ENCODE measurements at places on chromosomes 2 and 18.

DNA sequence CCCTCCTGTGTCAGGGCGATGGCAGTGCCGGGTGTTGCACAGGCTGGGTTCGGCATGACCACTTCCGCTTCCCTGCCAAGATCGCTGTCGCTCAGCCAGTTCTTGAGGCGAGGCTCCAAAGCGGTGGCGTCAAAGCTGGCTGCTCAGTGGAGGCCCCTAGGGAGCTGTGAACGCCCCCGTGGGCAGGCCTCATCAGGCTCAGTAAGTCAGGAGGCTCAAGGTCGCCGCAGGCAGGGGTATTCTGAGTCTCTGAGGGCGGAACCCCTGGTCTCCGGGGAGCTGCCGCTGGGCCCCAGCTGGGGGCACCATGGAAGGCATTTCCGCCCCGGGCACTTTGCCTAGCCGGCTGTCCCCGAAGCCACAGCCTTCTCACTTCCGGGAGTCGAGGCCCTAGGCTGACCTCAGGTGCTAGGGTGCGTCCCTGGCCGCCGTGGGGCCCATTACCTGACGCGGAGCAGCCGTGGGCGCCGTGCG lies 210.4 kb downstream of the SOCS6 start:
- no peak for DNase-seq

- DNase-seq, result no peak
Observed at GRCh38 chr2:98898423-98898841, 37.6 kb downstream of the CRACDL start.

DNA sequence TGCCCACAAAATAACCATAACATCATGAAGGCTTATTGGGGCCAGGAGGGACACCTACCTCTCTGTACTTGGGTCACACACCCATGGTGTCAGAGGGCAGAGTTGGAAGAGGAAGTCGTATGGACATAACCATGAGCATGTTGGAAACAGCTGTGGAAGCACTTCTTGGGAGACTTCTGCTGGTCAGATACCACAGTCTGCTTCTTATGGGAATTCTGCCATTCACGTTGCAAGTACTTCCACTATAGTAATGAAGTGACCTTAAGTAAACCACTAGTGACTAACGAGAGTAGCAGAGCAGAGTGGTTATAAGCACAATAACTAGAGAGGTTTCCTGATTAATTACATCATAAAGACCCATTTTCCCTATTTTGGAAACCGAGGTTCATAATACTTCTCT lies 61.1 kb upstream of the TFPI start:
- no peak for DNase-seq

- DNase-seq, result no peak
Observed at GRCh38 chr2:11058129-11058528, 97.1 kb upstream of the SLC66A3 start.

- no peak for DNase-seq
Observed at GRCh38 chr2:85995648-85996529, 107.1 kb upstream of the ST3GAL5 start.

- no peak for DNase-seq
Observed at GRCh38 chr2:214192711-214193110, 218.1 kb upstream of the VWC2L start.

GRCh38 chr18:6592522-6592921 lies 137.0 kb upstream of the ARHGAP28 start:
- DNase-seq, result no peak

DNA sequence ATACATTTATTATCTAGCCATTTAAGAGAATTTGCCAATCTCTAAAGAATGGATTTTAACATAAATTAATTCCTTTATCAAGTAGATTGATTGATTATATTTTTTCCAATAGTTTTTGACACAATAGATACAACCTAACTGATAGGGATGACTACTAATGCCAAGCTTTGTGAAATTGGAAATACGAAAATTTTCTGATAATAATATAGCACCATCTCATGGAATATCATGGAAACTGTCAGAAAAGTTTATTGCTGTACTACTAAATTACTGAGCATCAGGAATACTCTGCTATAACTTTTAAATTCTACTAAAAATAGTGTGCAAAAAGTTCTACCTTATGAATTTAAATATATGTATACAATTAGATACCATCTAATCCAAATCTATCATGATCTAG lies 101.8 kb upstream of the MAP2 start:
- DNase-seq, result no peak

- no peak for DNase-seq
Observed at GRCh38 chr2:96556441-96557330, 20.1 kb downstream of the ARID5A start.

GRCh38 chr18:78448106-78448505 lies 531.5 kb upstream of the SALL3 start:
- DNase-seq, result no peak

- no peak for DNase-seq
Observed at GRCh38 chr2:160697817-160698216, 204.2 kb upstream of the RBMS1 start.

- DNase-seq, result no peak
Observed at GRCh38 chr2:147171941-147172340, 672.9 kb upstream of the ACVR2A start.

GRCh38 chr2:239518286-239519088 lies 117.7 kb upstream of the HDAC4 start:
- DNase-seq, result no peak

DNA sequence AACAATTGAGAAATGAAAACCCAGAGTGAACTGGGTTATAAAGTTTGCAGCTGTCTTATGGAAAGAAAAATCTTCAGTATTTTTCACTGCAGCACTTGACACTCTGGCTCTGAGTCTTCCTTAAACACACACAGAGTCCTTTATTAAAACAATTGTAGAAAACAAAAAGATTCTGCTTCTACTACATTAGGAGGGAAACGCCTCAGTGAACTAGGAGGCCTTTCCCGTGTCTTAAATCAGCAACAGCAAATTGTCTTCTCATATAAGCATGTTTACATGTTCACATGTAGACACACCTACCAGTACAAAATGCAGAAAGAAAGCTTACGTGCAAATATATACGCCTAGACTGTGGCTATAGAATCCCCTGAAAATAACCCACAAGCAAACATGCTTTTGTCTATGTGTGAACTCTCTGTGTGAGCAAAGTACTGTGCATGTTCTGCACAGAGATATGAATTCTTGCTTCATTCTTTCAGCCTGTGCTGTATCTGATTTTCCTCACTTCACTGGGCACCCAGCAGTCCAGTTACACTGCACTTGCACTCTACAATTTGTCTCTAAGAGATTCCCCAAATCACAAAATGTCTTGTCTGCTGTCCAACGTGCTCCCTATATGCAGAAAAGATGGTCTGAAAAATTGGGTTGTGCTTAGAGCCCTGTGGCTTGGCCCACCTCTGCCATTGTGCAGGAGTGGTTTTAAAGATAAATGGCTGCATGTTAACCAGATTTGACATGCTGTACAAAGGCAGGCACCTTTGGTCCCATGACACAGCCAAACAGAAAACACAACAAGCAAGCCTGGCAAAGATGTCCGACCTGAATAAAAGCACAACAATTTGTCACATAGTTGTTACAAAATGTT lies 24.5 kb downstream of the ZEB2 start:
- DNase-seq, result no peak

DNA sequence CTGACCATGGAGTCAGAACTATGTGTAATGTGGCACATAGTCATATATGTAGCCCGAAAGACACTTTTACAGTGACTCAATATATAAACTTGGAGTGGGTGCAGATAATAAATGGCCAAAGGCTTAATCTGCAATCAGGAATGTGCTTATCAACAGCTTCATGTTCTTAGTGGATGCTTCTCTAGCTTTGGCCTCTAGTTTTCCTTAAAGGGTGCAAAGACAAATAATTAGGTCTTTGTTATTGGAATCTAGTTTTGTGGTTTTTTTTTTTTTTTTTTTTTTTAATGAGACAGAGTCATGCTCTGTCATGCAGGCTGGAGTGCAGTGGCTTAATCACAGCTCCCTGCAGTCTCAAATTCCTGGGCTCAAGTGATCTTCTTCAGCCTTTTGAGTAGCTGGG lies 625.6 kb downstream of the EPHA4 start:
- DNase-seq, result no peak

DNA sequence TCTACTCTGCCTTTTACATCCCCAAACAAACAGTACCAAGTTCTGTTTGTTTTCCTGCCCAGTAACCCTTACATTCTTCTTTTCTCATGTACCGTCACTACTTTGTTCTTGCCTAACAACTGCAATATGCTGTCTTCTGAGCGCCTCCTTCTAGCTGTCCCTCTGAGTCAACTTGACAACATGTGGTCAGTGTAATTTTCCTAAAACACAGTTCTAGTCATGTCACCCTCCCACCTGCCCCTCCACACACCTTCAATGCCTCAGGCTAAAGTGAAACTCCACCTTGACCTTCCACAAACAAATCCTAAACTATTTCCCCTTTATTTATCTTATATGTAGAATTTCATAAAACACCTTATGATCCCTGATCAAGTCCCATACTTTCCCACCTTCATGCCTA lies 124.6 kb upstream of the CD302 start:
- DNase-seq, result no peak

DNA sequence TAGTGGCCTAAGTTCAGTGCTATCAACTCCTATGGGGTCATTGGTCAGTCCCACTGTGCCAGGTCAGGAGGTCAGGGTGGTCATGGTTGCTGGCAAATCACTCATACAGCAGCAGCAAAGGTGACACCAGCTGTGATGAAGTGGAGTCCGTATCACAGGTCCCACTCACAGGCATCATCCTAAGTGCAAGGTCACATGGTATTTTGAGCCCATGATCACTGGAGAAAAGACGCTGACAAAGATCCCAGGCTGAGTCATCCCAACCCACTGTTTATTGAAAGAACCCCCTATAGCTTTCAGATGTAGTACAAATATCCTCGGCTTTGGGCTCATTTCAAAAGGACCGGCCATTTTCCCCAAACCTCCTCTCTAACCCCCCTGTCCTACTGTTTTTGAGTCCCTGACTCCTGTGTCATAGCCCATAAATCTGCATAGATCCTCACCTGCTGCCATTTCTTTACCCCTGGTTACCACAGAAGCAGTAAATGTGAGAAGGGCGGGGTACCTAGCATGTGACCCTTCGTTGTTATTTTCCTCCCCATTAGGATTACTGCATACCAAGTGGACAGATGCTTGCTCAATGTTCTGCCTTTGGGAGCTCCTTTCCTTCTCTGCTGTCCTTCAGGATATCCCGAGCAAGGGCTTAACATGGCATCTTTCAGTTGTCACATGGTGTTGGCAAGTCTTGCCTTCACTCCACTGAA lies 107.7 kb downstream of the COL6A3 start:
- no peak for DNase-seq

DNA sequence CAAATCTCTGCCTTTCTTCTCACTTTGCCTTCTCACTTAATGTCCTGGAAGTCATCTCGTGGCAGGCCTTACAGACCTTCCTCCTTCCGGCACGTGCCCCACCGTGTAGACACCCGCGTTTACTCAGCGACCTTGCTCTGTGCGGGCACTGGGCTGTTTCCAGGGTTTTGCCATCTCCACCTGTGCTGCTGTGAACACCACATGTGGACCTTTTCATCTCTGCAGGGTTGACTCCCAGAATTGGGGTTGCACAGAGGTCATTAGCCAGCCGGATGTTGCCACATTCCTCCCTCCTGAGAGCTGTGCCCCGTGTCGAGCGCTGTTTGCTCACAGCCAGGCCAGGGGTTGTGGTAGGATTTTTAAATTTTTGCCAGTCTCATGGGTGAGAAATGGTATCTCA lies 25.4 kb downstream of the KCNG2 start:
- no peak for DNase-seq

GRCh38 chr18:74288730-74289129 lies 3.0 kb downstream of the CYB5A start:
- DNase-seq, result no peak

GRCh38 chr18:59041819-59042815 lies 97.6 kb upstream of the SEC11C start:
- DNase-seq, result no peak

DNA sequence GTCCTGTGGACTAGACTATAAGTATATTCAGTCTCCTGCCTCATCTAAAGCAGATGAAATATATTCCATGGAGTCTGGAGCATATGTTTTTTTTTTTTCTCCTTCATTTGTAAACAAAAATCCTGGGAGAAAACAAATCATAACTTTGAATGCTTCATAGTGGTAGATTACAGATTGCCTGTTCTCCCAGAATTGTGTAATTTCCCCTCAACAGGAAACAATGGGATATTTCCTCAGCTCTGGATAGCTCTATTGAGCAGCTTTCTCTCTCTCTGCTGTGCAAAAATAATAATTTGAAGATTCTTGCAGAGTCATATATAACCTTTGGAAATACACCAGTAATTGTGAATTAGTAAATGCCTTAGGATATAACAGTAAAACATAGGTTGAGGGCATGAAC lies 1406.6 kb upstream of the ACVR2A start:
- no peak for DNase-seq

DNA sequence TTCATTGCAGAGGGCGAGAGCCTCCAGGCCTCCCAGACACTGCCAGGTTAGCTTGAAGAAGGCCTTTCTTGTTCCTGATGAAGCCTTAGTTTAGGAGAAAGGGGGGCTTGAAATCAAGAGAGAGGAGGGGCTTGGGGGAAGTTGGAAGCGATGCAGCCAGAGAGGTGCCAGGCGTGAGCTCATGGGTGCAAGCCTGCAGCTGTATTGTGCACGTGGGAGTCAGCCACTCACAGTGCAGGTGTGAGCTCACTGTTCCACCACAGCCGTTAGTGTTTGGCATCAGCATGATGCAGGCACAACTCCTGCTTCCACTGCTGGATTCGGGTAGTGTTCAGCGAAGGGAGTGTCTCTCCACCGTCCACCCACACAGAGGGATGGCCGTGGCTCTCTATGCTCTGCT lies 68.4 kb upstream of the ALPP start:
- DNase-seq, result no peak

GRCh38 chr18:77223221-77223639 lies 26.4 kb upstream of the GALR1 start:
- DNase-seq, result no peak

DNA sequence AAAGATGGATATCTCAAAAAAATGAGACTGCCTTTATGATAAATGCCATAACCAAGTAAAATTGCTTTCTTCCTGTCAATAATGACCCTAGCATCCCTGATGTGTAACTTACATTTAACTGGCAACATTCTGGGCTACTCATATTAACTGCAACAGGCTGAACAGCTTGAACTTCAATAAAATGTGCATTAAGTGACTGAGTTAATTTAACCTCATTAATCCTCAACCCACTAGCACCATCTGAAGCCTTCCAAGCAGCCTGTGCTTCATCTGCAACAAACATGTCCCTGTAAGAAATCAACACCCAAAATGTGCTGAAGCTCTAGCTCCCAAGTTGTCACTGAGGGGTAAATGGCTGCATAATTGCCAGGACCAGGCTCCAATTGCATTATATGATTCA lies 296.2 kb upstream of the ZC3H15 start:
- no peak for DNase-seq

Measured in cerebellar nuclear complex (tissue), 1 donor.